Kidney glomerular epithelial cell (primary cell): ENCODE measurements at places on chromosomes 13 and 19.
A peak's percentile ranks its signal among the peaks of the same experiment; 100 is the strongest.

DNA sequence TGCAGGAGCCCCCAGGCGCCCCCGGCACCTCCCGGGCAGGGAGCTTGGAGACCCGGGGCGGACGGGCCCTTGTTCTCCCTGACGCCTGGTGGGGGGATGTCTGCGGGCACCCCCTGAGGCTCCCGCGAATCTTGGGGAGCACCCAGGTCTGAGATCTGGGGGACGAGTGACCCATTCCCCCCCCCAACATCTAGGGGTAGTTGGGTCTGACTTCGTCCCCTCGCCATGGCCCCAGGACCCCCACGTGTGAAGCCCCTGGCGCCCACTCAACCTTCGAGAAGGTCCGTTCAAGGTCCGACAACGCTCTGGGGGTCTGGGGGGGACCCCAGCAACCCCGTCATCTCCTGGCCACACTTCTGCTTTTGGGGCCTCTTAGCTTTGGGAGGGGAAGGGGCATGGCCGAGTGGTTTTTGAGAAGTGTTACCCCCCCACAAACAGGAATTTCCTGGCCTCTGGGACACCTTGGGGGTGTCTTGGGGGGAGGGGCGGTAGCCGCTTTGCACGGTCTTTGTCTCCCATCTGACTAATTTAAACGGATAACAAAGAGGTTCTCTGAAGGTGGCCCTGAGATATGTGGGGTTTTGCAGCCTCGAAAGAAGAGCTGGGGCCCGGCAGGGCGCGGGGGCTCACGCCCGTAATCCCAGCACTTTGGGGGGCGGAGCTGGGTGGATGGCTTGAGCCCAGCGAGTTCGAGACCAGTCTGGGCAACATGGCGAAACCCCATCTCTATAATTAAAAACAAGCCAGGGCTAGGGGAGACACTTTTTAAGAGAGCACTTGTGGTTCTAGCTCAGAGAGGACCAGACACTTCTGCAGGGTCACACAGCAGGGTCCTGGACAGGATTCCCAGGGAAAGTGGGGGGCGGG, 608 bp downstream of the CNN2 start:
- no peak for DNase-seq

- DNase-seq: no peak
Observed at GRCh38 chr13:33123066-33123859, 107.0 kb downstream of the KL start.

- no peak for DNase-seq
Observed at GRCh38 chr13:97215325-97215724, 6.8 kb upstream of the MBNL2 start.

DNA sequence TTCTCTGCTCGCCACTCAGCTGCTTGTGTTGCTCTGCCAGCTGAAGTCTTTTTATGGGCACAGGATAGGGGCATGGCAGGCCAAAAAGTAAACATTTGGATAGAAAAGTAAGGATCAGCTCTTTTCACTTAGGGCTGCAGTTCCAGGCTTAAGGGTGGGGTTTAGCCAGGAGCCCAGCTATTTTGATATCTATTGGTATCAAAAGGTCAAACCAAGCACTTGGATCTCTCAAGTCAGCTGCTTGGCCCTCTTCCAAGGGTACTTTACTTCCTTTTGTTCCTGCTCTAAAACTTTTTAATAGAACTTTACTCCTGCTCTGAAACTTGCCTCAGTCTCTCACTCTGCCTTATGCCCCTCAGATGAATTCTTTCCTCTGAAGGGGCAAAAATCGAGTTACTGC, 55.7 kb upstream of the ABCC4 start:
- DNase-seq: no peak

DNA sequence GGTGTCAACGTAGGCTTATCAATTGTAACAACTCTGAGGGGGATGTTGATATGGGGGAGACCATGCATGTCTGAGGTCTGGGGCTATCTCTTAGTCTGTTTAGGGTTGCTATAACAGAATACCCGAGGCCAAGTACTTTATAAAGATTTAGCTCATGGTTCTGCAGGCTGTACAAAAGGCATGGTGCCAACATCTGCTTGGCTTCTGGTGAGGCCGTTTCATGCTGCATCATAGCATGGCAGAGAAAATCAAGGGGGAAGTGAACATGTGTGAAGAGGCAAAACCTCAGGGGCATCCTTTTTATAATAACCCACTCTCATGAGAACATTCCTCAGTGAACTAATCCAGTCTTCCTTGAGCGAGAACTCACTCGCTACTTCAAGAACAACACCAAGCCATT, 353.8 kb downstream of the ENOX1 start:
- no peak for DNase-seq

DNA sequence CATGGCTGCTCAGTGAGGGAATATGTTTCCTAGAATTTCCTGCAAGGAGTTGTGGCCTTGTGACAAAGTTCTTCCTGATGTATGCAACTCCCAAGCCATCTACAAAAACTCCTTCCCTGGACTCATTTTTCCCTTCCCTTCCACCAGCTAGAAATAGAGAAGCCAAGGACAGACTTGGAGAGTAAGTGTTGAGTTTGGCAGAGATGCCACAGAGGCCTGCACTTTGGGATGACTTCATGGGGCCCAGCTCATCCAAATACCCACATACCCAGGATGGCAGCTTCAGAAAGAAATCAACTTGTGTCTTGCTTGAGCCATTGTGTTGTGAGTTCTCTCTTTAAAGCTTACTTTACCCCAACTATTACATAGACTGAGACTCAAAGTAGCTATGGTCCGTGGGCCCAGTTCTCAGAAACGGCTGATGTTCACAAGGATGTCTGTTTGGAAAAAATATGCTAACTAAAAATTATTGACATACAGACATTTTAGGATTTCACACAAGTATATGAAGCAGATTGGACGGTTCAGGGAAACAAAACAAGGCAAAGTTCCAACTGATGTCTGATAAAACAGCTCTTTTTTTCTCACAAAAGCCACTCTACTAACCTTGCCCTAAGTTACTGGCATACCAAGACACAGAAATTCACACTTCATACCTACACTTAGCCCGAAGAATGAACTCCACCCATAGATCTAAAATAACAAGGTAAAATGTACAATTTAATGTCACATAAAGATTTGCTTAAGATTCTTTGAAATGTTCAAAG, 107.9 kb downstream of the NALCN start:
- DNase-seq: no peak

- no peak for DNase-seq
Observed at GRCh38 chr19:58396691-58397532, 1.5 kb downstream of the RNF225 start.

DNA sequence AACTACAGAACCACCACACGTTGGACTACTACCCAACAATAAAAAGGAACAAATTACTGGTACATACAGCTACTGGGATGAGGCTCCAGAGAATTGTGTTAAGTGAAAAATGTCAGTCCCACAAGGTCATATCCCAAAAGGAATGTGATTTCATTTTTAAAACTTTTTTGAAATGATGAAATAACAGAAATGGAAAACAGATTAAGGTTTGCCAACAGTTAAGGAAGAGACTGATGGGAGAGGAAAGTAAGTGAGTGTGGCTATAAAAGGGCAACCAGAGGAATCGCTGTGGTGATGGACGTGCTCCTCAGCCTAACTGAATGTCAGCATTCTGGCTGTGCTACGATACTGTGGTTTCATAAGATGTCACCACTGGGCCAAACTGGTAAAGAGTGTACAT, 512.8 kb downstream of the UQCRFS1 start:
- DNase-seq: no peak

- DNase-seq: no peak
Observed at GRCh38 chr19:15367439-15367838, 12.1 kb downstream of the AKAP8 start.

DNA sequence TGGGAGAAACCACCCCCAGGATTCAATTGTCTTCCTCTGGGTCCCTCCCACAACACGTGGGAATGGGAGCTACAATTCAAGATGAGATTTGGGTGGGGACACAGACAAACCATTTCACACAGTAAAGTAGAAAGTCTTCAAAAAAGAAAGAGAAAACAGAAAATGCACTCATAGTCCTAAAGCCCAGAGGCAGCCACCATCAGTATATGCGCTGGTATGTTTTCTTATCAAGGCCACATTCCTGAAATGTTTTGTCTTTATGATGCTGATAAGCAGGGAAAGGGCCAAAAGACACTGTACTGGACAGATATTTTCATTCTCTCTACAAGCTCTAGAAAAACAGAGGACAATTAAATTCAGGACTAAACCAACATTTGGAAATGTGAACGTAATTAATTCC, 375.8 kb upstream of the TSHZ3 start:
- no peak for DNase-seq

- DNase-seq: no peak
Observed at GRCh38 chr13:58476206-58476918, 844.8 kb downstream of the PCDH17 start.

- DNase-seq: no peak
Observed at GRCh38 chr19:5425260-5425659, 30.0 kb upstream of the ZNRF4 start.

- peak; percentile 77 for DNase-seq
Observed at GRCh38 chr19:31127134-31127967, 221.9 kb downstream of the TSHZ3 start.

DNA sequence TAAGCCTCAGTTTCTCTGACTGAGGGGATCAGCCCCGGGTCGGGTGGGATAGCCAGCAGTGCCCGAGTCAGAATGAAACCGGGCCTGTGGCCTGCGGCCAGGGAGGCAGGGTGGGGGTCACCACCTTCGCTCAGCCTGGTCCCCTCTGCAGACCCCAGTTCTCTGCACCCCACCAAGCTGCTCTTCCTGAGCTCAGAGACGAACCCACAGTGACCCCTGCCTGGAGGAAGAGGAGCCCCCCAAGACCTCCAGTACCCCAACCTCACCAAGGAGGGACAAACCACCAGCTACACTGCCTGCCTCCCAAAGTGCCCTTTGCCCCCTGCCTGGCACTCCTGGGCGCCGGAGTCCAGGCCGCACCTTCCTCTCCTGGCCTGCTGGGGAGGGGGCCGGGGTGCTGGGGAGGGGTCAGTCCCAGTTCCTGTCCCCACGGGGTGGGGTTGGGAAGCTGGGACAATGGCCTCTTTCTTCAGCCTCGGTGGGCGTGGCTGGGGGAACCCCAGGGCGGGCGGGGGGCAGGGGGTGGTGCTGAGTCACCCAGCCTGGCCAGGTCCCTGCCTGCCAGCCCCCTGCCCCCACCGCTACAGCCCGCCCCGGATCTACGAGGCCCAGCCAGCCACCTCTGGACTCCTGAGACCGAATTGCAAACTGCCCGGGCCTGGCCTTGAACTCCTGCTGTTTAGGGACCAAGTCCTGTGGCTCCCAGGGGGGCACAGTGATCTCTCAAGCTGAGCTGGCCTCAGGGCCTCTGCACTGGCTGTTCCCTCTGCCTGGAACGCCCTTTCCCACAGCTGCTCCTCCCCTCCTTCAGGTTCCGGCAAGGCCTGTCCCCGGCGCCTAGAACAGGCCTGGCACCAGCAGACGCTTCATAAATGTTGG, 14.3 kb downstream of the ZBTB7A start:
- peak; percentile 5 for DNase-seq

GRCh38 chr13:30006246-30006645, 155.8 kb upstream of the UBL3 start:
- no peak for DNase-seq

DNA sequence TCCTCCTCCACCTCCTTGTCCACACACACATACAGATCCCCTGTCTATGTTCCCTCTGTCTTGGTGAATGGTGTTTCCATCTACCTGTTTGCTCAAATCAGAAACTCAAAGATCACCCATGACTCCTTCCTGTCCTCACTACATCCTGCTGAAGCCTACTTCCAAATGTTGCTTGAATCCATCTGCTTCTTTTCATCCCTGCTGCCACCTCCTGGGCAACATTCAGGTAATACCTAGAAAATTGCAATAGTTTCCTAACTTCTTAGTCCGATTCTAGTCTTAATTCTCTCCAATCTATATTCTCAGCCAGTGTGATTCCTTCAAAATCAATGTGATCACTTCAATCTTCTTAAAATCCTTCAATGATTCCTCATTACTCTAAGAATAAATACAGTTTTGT, 155.5 kb upstream of the STARD13 start:
- DNase-seq: peak; percentile 39
